Activated naive CD4-positive, alpha-beta T cell (primary cell): ENCODE measurements at places on chromosomes 1 and 21.

DNA sequence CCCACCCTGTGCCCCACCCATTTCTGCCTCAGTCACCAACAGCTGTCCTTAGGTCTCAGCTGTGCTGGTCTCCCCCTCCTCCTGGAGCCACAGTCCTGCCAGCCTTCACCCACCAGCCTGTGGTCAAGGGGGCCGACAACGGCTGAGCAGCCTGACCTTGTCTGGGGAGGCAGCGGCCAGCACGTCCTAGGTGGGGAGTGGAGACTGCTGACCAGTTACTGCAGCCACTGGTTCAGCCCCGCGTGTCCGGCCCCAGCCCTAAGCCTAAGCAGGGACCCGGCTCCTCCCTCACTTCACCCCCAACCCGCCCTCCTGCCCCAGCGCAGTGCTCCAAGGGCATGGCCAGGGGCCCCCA lies 79.2 kb downstream of the MORN1 start:
- DNase-seq: no peak

- DNase-seq: no peak
Observed at GRCh38 chr1:97901017-97901658, 19.7 kb downstream of the DPYD start.

DNA sequence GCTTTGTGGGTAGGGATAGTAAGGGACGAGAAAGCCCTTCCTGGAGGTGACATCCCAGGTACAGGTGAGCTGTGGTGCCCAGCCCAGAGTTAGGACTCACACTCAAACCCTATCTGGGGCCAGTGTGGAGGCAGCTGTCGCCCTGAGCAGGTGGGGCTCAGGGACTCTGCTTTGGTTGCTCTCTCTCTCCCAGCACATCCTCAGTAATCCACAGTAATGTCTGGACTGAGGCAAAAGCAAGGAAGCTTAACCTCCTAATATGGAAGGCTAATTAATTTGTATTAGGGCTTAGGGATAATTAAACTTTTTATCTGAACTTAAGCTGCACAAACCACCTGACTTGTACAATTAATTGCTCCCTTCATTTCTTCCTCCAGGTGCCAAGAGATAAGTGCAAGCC lies 38.2 kb downstream of the DDX20 start:
- DNase-seq: no peak

DNA sequence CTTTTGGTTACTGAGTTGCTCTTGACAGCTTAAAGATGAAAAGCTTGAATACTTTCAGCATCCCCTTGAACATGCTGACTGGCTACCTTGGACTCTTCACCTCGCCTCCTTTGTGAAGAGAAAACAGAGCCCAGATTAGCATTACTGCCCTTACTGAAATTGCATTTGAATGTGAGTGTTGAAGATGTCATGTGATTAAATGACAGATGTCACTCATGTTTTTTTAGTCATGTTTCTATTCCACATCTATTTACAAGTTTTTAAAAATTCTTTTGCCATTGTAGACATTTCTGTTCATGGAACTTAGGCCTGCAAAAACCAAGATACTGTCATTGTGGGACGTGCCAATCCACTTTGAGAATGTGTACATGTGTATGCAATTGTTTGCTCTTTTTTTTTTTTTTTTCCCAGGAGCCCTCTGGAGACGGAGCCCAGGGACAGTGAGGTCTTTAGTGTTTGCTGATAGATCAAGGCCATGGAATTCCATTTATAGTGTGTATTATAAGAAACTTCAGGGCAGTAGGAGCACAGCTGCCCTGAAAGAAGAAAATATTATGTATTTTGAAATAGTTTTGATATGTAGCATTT lies 25.7 kb upstream of the IVNS1ABP start:
- DNase-seq: no peak

DNA sequence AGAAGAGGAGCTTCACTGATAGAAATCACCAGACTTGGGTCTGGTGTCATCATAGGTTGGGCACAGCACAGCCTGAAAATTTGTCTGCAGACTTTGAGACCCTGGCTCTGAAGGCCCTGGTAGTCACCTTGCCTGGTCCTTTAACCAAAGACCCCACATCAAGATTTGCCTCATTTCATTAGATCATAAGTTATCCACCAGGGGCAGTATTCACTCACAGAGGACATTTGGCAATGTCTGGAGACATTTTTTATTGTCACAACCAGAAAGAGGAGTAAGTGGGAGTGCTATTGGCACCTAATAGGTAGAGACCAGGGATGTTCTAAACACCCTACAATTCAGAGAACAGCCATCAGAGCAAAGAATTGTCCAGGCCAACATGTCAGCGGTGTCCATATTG lies 22.1 kb upstream of the PAX7 start:
- DNase-seq: no peak

GRCh38 chr1:231241750-231242149 lies 738 bp downstream of the GNPAT start:
- no peak for DNase-seq

DNA sequence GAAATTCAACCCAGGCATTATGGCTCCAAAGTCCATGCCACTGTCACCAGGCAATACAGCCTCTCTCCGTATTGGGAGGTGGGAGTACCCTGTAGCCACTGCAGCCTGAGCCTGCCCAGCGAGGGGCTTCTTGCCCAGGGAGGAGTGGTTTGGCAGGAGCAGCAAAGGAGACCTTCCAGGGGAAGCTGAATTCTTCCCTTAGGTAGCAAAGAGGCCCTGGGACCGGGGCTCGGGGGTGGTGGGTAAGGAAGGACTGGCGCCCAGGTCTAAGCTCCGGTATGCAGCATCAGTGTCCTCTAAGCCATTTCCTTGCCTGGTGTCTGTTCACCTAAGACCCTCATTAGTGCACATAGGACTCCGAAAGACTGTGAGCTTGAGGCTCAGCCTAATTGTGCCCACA lies 17.0 kb downstream of the TNNT2 start:
- no peak for DNase-seq

GRCh38 chr1:46656643-46657042 lies 11.5 kb downstream of the ATPAF1 start:
- DNase-seq: no peak

GRCh38 chr1:10337436-10337835 lies 61.4 kb upstream of the PGD start:
- no peak for DNase-seq

DNA sequence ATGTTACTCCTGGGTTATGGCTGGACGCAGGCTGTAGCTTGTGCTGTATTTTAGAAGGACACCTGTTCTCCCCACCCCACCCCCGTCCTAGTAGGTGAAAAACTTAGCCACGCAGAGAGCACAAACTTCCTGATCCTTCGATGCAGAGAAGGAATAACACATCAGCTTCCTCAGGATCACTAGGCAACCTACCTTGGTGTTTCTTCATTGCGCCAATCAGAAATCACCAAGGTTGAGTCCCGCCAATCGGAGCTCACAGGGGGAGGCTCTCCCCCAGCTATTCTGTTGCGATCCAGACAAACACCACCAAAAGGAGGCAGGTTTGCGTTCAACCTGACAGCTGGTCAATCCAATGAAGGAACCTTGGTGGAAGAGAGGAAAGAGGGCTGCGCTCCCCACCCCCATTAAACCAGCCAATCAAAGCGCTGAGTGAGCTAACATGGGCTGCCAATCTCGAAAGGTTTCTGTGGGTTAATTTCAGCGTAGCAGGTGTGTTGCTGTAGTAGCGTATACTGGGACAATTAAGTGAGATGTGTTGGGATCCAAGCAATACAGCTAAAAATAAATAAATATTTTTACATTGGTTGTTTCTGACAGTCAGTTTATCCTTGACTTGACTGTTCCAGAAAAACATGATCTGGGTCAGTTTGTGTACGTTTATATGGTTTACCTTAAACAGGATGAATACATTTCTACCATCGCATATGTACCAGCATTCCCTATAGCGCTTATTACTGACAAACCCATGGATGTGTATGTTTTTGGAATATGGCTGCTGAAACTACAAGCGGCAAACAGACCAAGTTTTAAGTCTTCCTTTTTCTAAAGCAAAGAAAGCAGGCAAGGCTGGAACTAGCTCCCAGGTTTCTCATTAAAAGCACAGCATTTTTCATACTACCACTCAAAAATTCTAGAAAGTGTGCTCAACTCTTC lies at the start of gene GOLPH3L:
GOLPH3L (minus strand) TSS at position 160 of the 933 bp plus-strand sequence. CDS start 2,316 bp downstream, outside the sequence.
- DNase-seq: peak; percentile 70

GRCh38 chr1:17696417-17697301 lies 58.5 kb upstream of the ACTL8 start:
- DNase-seq: no peak

DNA sequence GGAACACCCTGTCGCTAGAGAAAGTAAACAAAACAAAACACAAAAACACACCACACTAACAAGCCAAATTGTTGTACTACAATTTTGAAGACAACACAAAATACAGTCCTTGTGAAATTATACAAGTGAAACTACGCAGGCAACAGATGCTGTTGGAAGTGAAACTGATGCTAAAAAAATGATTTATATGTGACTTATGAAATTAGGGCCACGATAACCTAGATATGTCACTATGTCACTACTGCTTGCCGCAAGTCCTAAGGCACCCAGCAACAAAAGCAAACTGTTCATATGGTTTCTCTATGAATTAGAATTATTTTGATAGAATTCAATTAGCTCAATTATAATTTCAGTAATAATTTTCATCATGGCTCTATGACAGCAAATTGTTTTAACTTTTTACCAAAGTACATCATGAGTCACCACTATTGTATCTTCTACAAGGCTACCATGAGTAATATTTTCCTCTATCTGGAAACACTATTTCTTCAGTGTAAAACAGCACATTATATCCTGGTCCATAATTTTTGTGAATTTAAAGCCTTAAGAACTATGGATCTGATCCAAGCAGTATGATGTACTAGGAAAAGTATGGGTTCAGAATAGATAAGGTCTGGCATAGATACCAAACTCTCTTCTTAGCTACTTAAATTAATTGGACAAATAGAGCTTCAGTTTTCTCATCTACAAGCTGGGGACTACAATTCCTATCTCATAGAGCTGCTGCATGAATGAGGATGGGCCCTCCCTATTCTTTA lies 216.3 kb downstream of the COL11A1 start:
- no peak for DNase-seq

GRCh38 chr1:245108909-245109308 lies 45.9 kb upstream of the KIF26B start:
- no peak for DNase-seq
